ENCODE measurements at places on chromosomes 5 and 9.

GRCh38 chr5:73935719-73936118, 309.7 kb downstream of the ARHGEF28 start:
- DNase-seq = no peak

DNA sequence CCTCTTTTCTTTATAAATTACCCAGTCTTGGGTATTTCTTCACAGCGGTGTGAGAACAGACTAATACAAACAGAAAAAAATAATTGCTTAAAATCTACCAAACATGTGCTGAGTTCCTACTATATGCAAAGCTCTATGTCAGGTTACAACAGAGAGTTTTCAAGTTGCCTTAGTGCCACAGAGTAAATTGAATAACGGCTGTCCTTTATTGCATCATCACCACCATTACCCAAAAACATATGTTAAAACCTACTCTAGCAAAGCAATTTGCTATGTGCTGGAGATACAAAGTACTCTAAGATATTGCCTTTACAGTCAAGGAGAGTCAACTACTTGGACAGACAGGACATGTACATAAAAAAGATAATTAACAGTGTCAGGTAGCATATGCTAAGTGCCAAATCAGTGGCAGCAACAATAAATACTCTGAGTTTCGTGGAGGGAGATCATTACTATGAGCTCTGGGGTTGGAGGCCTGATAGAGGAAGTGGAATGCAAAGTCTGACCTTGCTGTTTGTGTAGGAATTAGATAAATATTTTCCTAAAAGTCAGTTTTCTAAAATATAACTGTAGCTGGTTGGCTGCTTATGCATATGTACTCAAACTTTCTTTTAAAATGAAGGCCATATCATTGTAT, 1058.7 kb upstream of the WWC1 start:
- no peak for DNase-seq

- no peak for DNase-seq
Measured at GRCh38 chr9:30239878-30240277, 2144.6 kb upstream of the ACO1 start.

DNA sequence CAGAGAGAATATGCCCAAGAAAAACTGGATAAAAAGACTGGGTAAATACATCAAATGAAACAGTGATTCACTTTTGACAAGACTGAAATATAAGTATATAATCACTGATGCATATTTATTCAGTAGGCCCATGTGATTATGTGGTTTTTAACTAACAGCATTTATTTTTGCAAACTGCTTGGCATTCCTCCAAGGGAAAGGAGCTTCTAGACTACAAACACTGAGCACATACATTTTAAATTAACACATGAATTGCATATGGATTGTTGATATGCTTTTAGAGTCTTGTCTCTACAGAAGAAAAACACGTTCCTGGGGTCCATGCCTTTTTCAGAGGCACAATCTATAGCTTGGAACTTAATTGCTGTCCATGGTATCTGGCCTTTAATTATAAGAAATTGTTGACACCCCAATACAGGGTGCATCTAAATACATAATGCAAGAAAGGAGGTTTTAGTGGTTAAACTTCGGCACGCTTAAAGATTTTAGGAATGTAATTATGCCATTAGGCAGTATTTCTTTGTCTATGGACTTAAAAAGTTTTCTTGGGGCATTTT, 6.9 kb upstream of the MEIKIN start:
- DNase-seq = no peak

Data from activated naive CD8-positive, alpha-beta T cell treated with anti-CD3 and anti-CD28 coated beads, Interleukin-2, amount 50 U/mL, for 16 hours (primary cell).